ENCODE measurements at places on chromosomes 13 and 19.
A peak's percentile ranks its signal among the peaks of the same experiment; 100 is the strongest.

- peak; percentile 61 for DNase-seq
Measured at GRCh38 chr19:57171551-57172081, 4.3 kb upstream of the DUXA start.

GRCh38 chr13:99883805-99884204 lies 87.8 kb downstream of the ZIC5 start:
- DNase-seq: no peak

- DNase-seq: peak; percentile 96
Measured at GRCh38 chr19:52369559-52370340, at the start of gene ZNF880. ZNF880 (plus strand) TSS chr19:52369923; CDS start chr19:52369966, 43 bp downstream.

DNA sequence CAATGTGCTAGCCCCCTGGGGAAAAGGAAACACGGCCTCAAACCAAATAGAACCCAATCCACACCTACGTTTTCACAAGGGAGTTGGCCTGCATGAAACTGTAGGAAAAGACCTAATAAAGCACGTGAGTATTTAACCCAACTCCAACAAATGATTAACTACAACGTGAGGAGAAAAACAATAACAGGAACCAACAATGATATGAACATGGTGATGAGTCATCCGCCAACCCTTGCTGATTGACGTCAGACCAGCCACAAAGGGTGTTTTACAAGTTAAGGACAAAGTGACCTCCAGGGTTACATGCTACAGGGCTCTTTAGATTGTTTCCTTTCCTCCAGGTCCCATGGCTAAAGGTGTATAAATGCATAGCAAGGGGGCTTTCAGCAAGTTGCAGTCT lies 460.5 kb downstream of the COG6 start:
- peak; percentile 82 for DNase-seq

- DNase-seq: no peak
Measured at GRCh38 chr13:93244141-93244917, 17.7 kb downstream of the GPC6 start.

DNA sequence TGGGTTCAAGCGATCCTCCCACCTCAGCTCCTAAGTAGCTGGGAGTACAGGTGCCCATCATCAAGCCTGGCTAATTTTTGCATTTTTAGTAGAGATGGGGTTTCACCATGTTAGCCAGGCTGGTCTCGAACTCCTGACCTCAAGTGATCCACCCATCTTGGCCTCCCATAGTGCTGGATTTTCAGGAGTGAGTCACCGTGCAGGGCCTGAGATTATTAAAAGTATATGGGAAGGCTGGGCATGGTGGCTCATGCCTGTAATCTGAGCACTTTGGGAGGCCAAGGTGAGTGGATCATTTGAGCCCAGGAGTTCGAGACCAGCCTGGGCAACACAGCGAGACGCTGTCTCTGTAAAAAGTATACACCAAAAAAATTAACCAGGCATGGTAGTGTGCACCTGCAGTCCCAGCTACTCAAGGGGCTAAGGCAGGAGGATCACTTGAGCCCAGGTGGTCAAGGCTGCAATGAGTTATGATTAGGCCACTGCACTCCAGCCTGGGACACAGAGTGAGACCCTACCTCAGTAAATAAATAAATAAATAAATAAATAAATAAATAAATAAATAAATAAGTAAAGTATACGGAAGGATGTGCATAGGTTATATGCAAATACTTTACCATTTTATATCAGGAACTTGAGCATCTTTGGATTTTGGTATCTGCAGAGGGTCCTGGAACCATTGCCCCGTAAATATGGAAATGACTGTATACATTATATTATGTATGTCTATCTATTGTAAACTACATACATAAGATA lies 854 bp downstream of the IL12RB1 start:
- no peak for DNase-seq

DNA sequence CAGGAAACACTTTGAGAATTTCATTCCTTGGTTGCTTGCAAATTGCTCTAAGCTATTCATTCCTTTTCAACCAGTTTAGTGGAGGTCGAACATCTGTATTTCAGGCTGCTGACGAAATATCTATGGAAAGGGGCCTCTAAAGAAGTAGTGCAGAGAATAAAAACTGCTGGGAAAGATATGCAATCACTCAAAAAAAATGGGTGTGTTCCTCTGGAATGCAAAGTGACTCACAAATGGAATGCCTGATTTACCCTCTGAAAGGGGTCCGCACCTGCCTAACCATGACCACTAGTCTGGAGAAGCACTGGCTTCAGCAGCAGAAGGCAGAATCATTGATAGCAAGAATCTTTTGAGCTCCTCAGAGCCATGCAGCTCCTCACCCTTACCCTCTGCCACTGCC lies 129.4 kb downstream of the PCDH9 start:
- DNase-seq: peak; percentile 71

- no peak for DNase-seq
Measured at GRCh38 chr13:50456111-50456510, 387.4 kb downstream of the DLEU7 start.

- DNase-seq: no peak
Measured at GRCh38 chr13:110661256-110661655, 44.7 kb downstream of the CARS2 start.

- DNase-seq: no peak
Measured at GRCh38 chr13:101204270-101205020, 211.9 kb downstream of the NALCN start.

- no peak for DNase-seq
Measured at GRCh38 chr13:114145722-114146121, 13.3 kb upstream of the RASA3 start.

DNA sequence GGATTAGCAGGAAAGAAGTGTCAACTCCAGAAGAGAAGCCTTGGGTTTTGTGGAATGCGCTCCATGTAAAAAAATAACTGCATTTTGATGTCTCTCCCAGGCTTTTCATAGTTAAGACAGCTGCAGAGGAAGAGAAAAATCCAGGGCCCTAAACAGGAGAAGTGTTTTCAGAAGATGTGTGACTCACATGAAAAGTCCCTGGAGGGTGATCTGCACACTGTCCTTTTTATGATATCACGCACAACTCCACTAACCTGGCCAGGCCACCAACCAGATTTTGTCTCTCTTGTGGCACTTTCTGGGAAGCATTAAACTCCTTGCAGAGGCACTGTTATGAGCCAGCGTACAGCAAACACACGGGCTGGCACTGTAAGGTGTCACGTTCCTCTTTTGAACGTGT lies 267.3 kb downstream of the FGF9 start:
- DNase-seq: no peak

- no peak for DNase-seq
Measured at GRCh38 chr13:83117046-83117445, 765.2 kb downstream of the SLITRK1 start.

GRCh38 chr13:49502954-49503353 lies 7.2 kb downstream of the PHF11 start:
- DNase-seq: no peak

GRCh38 chr19:35628565-35629331 lies at the start of gene RBM42:
RBM42 (plus strand) TSS chr19:35629036; CDS start chr19:35629154, 118 bp downstream.
- peak; percentile 100 for DNase-seq

DNA sequence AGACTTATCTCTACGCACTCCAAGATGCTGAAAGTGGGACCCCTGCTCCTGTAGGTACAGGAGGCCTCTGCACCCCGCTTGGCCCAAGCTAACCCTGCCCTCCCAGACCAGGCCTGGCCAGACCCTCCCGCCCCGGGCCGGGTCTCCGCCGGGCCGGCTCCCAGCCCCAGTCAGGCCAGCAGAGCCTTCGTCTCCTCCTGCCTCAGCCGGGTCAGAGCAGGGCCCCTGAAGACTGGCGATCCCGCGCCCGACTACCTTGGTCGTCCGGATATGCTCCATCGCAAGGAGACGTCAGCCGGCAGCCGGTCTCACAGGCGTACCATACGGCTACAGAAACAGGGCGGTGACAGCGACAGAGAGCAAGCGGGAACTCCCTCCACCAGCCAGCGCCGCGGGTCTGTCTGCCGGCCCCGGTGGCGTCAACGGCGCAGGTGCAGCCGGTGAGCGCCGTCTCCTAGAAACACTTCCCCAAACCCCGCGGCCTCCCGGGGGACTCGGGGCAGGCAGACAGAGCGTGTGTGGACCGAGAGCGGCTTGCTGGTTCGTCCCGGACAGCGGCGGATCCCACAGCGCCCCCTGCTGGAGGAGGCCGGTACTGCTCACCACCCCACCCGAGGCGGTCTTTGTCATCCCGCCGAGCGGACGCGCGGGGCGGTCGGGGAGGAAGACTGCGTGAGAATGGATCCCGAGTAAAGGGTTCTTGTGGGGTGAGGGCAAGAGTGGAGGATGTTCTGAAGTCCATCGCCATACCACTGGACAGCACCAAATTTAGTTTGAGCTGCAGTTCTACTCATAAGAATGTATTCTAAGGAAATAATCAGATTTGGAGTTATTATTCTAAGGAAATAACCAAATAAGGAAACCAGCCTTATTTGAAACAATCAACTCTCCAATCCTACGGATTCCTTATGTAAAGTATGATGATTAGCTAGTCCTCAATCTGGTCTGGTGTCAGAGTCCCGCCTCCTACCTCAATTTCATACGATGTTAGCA lies at the start of gene MTMR6:
MTMR6 (minus strand) TSS at position 520 of the 993 bp plus-strand sequence; CDS start at position 279, 241 bp downstream.
- peak; percentile 91 for DNase-seq

GRCh38 chr13:77274126-77274525 lies 52.8 kb downstream of the MYCBP2 start:
- DNase-seq: peak; percentile 1

DNA sequence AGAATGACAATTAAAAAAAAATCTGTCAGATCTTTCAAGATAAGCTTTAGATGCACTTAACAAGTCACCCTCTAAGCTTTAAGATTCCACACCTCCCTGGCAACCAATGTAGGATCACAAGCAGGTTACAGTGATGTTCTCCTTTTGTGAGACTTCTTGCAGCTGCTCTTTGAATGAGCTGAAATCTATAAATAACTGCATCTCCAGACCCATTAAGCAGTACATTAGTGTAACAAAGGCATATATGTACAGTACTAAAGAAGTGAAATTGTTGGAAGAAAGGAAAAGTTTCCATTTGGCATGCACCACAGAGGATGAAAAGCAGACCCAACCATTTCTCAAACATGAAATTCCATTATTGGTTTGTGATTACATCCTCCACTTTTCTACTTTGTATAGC lies 364.7 kb downstream of the ENOX1 start:
- no peak for DNase-seq

DNA sequence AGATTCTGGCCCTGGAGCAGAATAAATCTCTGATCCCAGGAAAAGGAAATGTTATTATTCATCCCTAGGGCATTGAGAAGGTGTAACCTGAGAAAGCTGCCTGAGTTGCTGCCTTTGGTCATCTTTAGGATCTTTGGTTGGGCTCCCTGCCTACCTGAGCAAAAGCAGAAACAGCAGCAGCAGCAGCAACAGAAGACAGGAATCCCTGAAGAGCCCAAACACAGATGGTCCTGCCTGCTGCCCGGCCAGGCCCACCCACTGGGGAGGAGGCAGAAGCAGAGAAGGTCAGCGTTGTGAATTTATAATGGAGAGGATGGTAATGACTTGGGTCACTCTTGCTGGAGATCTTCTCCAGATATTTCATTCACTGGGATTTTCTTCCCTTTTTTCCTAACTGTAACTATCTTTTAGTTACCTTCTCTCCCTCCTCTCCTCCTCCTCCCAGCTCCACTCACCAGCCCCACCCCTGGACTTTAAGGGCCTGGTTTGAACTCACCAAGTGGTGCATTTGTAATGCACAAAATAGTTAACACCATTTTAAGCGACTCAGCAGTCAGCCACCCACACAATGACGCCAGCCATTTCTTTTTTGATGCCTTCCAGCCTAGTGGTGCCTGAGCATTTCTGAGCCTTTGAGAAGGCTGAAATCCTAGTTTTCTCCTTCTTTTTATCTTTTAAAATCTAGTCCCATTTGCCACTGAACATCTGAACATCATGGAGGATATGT lies 91.7 kb downstream of the HSPH1 start:
- DNase-seq: peak; percentile 36

- DNase-seq: no peak
Measured at GRCh38 chr19:11025445-11025844, 63.8 kb upstream of the LDLR start.

DNA sequence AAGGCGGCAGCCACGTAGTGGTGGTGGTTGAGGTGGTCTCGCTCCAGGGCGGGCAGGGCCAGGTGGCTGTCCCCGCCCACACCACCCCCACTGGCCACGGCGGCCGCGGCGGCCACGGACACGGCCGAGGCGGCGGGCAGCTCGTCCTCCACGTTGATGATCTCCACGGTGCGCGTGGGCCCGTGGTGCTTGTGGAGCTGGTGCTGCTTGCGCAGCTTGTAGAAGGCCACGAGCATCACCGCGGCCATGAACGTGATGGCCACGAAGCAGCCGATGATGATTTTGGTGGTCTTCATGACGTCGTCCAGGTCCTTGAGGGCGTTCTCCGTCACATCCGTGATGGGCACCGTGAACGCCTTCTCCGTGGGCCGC lies 4.0 kb upstream of the ASPDH start:
- DNase-seq: no peak

- no peak for DNase-seq
Measured at GRCh38 chr19:31718032-31718431, 368.8 kb upstream of the TSHZ3 start.

DNA sequence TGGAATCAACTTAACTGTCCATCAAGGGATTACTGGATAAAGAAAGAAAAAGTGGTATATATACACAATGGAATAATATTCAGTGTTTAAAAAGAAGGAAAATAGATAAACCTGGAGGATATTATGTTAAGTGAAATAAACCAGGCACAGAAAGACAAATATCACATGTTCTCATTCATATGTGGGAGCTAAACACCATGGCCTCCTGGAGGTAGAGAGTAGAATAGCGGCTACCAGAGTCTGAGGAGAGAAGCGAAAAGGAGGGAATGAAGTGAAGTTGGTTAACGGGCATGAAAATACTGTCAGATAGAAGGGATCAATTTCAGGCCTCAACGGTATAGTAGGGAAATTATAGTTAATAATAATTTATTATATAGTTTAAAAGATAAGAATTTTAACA lies 147.5 kb upstream of the OBI1 start:
- DNase-seq: peak; percentile 48

DNA sequence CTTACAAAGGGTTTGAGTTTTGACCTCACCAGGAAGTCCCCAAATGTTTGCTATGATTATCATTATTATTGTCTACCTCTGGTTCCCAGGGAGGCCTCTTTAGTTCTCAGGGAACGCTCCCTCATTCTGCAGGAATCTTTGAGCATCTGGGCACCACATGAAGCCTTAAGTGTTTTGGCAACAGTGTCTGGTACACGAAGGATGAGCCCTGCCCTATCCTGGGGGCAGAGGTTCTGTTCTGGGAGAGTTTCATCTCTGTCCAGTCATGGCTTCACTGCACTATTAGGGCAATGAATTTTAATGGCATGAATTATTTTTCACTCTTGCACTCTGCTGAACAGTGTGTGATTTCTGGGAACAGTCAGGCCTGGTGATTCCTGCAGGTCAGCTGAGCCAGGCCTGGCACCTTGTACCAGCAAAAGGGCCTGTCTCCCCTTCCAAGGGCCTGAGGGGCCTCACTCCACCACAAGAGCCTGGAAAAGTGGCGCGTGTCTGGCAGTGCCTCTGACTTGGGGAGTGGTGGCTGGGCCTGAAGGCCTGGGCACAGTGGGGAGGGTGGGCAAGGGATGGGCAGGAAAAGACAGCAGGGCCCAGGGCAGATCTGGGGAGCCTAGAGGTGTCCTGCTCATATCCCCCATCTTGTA lies 4.6 kb downstream of the FAM187B start:
- no peak for DNase-seq

DNA sequence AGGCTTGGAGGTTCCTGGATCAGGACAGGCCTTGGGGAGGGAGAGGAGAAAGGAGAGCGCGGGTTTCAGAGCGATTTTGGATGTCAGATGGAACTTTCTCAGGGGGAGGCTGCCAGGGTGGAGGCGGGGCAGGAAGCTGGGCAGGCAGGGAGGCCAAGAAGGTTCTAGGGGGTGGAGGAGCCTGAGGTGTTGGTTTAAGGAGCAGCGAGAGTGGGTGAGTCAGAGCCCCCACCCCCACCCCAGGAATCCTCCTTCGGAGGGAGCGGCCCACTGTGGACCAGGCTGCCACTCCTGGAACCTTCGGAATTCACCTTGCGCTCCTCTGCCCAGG lies 15.9 kb upstream of the NOP53 start:
- DNase-seq: peak; percentile 96
